ENCODE measurements at places on chromosomes 6 and 20.

DNA sequence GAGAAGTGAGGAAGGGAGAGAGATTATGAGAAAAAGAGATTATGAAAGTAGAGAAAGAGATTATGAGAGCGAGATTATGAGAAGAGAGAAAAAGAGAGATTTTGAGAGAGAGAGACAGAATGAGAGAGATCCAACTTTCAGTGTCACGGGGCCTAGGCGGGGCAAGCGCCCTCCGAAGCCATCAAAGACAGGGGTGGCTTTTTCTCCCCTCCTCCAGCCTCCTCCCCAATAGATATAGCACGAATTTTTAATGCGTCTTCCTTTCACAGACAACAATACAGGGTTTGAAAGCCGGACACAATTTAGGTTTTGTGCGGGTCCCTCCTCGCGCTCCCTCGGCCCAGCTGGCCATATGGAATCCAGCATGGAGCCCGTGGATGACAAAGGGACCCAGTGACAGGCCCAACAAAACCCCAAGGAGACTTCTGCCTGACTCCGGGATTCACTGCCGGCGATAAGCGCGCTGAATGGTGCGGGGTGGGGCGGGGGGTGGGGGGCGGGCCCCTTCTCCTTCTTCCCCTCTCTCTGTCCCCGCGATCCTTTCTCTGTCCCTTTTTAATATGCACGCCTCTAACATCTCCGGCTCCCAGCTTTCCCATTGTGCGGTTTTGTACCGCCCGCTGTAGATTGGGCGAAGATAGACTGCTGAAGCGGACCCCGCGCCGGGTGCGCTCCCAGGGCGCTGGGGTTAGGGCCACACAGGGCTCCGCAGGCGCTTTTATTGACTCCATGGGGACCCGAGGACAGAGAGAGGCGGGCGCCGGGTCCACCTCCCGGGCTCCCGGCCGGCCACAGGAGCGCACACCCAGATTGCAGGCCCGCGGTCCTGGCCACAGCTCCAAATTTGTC, 5.4 kb downstream of the NKX2-2 start:
- peak; percentile 7 for DNase-seq

GRCh38 chr6:90173262-90173925, 123.2 kb downstream of the BACH2 start:
- no peak for DNase-seq

DNA sequence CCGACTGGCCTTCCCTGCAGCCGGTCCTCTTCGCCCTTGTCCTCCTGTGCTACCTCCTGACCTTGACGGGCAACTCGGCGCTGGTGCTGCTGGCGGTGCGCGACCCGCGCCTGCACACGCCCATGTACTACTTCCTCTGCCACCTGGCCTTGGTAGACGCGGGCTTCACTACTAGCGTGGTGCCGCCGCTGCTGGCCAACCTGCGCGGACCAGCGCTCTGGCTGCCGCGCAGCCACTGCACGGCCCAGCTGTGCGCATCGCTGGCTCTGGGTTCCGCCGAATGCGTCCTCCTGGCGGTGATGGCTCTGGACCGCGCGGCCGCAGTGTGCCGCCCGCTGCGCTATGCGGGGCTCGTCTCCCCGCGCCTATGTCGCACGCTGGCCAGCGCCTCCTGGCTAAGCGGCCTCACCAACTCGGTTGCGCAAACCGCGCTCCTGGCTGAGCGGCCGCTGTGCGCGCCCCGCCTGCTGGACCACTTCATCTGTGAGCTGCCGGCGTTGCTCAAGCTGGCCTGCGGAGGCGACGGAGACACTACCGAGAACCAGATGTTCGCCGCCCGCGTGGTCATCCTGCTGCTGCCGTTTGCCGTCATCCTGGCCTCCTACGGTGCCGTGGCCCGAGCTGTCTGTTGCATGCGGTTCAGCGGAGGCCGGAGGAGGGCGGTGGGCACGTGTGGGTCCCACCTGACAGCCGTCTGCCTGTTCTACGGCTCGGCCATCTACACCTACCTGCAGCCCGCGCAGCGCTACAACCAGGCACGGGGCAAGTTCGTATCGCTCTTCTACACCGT, 6.1 kb downstream of the UBD start:
- DNase-seq: no peak

- no peak for DNase-seq
Observed at GRCh38 chr6:36374972-36375371, 12.5 kb downstream of the ETV7 start.

DNA sequence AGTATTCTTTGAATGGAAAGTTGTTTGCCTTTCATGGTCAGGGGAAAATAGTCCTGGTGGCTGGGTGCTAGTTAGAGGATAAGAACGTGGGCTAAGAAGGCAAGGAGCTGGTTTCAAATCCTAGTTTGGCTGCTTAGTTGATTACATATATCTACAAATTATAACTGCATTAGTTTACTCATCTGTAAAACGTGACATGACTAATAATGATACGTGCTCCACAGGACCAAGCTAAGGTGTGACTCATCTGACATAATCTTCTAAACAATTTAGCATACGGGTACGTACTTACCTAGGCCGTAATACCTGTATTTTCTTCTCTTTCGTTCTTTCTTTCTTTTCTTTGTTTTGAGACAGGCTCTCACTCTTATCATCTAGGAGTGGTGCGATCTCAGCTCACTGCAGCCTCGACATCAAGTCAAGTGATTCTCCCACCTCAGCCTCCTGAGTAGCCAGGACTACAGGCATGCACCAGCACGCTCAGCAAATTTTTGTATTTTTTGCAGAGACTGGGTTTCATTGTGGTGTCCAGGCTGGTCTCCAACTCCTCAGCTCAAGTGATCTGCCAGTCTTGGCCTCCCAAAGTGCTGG, 1274.2 kb upstream of the GJE1 start:
- DNase-seq: no peak

DNA sequence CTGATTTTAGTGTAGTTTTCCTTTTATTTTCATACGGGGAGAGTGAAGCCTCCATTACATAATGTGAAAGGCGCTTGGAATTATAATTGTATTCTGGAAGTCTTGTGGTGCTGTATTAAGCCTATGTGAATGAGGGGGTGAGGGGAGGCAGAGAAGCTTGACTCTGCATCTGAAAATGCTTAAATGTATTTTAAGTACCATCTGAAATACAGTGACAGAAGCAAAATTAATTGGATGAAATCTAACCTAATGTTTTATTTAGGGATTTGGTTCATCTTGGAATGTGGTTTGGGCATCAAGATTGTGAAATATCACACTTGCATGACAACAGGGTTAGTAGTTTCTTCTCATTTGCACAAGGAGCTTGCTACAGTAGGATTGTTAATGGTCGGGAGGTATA, 41.2 kb downstream of the TMEM200A start:
- no peak for DNase-seq

GRCh38 chr6:158040051-158040803, 58.6 kb downstream of the SYNJ2 start:
- no peak for DNase-seq

- DNase-seq: no peak
Observed at GRCh38 chr6:43820486-43820885, 50.5 kb downstream of the VEGFA start.

- DNase-seq: no peak
Observed at GRCh38 chr6:129235167-129236000, 352.4 kb downstream of the LAMA2 start.

- DNase-seq: no peak
Observed at GRCh38 chr20:51456511-51457509, 85.7 kb downstream of the NFATC2 start.

- DNase-seq: no peak
Observed at GRCh38 chr6:144581812-144582537, 296.8 kb downstream of the UTRN start.

DNA sequence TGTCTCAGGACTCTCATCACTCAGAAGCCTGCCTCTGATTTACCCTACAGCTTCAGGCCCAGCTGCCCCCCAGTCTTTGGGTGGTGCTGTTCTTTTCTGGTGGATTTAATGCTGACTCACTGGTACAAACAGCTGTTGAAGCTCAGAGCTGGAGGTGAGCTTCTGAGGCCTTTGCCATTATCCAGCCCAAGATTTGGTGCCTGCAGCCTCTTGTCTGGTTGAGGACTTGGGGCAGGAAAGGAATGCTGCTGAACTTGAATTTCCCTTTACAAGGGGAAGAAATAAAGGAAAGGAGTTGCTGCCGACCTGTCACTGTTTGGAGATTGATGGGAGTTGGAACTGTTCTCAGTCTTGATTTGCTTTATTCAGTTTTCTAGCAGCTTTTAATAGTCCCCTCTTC, 19.8 kb downstream of the ABCF1 start:
- no peak for DNase-seq

- no peak for DNase-seq
Observed at GRCh38 chr6:163494279-163494727, 79.8 kb downstream of the QKI start.

DNA sequence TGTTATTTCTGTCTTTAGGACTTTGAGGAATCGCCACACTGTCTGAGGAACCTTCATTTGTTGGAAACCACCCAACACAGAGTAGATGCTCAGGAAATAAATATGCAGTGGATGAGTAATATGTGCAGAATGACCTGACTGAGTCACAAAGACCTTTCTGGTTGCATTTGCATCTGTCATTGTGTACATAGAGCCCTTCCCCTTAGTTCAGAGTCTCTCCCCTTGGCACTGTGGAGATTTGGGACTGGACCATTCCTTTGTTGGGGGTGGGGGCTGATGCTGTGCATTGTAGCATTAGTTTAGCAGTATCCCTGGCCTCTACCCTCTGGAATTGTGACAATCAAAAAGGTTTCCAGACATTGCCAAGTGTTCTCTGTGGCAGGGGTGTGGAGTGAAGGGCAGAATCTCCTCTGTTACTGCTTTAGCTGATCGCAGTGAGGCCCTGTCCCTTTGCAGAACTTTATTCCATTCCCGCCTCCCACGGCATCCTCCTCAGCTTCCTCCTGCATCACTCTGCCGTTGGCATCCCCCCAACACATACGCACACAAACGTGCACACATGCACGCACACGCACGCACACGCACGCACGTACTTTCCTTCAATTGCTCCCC, 64.5 kb downstream of the EYA2 start:
- no peak for DNase-seq

DNA sequence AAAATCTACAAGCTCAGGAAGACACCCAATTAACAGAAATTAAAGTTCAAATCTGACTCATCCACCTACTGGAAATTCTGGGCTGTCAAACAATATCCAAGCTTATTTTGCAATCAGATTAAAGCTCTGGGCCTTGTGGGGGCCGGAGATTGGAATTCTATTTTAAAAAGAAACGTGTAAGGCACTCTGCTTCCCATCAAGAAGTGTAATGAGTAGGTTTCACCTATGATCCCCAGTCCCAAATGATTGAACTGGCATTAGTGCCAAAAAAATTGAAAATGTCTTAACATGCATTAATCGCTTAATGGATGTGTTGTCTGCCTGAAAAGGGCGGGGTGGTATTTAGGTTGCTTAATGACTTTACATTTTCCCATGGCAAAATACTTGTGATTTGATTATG, 542.4 kb upstream of the BTBD3 start:
- DNase-seq: no peak

- no peak for DNase-seq
Observed at GRCh38 chr6:112335736-112336135, 11.4 kb upstream of the RFPL4B start.

- no peak for DNase-seq
Observed at GRCh38 chr6:4714961-4715501, 61.2 kb upstream of the CDYL start.

- DNase-seq: no peak
Observed at GRCh38 chr20:11166712-11167111, 492.9 kb upstream of the JAG1 start.

- DNase-seq: no peak
Observed at GRCh38 chr6:73481969-73482368, 20.4 kb downstream of the MTO1 start.
